Stimulated activated CD8-positive, alpha-beta memory T cell treated with anti-CD3 and anti-CD28 coated beads, Interleukin-4, amount 100 ng/mL, for 1 hour (primary cell): ENCODE measurements at places on chromosomes 4 and X.

- DNase-seq: no peak
Observed at GRCh38 chr4:69518538-69519198, 23.0 kb upstream of the UGT2B4 start.

- DNase-seq: no peak
Observed at GRCh38 chr4:68883870-68884269, 67.7 kb downstream of the UGT2A3 start.

DNA sequence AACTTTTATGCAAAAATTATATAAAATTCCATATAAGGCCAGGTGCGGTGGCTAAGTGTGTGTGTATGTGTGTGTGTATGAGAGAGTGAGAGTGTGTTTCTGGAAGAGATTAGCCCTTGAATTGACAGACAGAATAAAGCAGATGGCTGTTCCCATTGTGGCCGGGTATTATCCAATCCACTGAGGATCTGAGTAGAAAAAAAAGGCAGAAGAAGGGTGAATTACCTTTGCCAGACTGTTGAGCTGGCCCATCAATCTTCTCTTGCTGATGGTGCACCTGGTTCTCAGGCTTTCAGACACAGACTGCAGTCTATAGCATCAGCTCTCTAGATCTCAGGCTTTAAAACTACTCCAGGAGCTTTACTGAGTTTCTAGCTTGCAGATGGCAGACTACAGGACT lies 92.2 kb upstream of the SLIT2 start:
- no peak for DNase-seq

GRCh38 chrX:135931644-135932487 lies 38.4 kb downstream of the SAGE1 start:
- no peak for DNase-seq

DNA sequence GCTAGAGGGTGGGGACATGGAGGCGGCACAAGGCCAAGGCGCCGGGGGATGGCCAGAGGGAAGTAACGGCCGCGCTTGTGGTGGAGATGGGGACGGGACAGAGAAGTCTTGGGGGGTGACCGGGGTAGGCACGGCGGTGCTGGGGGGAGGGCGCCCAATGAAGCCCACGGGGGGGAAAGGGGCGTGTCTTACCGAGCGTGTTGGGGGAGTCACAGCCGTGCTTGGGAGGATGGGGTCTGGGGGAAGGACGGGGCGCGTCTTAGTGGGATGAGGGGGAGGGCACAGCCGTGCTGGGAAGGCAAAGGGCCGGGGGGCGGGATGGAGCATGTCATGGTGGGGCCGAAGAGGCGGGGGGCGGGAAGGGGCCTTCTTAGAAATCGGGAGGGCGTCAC lies 952 bp downstream of the ARSD start:
- DNase-seq: no peak

- DNase-seq: no peak
Observed at GRCh38 chr4:98773638-98774037, 115.2 kb upstream of the TSPAN5 start.

DNA sequence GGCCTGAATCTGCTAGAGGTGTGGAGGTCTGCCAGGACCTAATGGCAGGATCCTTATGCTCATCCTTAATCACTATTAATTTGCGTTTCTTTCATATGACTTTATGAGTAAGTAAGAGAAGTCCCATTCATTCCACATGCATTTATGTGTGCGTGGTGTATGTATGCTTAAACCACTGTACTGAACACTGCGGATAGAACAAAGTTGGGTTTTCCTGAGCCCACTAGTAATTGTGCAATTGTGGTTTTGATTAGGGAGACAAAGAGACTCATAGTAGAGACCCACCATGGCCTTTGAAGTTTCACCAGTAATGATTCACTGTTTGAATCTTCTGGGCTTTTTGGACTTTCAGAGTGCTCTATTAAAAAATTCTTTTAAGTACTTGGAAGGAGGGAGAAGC lies 498.5 kb upstream of the DIPK2B start:
- no peak for DNase-seq

DNA sequence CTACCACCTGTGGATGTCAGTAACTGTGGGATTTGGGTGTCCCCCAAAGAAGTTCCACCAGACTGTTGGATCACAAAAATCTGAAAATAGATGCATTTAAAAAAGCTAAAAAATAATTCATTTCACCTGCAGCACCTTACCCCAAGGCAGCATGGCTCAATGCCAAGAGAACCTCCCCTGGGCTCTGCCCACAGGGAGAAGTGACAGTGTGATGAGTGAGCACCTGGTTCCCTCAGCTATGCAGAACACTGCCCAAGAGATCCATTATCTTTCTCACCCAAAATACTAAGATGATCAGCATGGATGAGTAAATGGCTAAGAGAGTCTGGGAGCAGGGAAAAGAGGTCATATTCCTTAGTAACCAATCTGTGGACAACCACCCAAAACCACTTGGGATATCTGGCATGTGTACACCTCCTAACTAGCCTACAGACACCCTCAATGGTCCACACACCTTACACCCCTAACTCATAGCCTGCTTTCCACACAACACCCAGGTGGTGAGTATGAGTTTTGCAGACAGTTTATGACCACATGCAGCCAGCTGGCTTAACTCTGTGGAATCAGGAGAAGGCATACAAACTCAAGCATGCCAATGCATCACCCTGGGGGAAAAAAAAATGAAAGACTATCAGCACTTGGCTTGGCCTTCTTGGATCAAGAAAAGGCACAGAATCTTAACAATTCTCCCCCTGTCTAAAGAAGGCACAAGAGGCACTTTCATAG lies 416.5 kb upstream of the SMIM31 start:
- DNase-seq: no peak

DNA sequence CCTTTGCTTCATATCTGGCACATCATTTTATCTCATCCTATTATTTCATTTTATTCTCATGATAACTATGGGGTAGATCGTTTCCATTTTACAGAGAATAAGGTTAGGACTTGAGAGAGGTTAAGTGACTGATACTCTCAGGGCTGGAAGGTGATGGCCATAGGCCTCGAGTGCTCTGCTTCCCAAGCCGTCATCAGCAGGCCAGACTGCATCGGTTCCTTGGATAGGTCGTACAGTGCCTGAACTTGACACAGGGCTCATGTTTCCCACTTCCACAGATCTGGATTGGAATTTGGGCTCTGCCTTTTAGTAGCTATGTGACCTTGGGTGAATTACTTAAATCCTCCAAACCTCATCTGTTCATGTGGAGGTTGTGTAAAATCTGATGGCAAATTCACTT lies 81.4 kb downstream of the TMEM131L start:
- DNase-seq: no peak

- no peak for DNase-seq
Observed at GRCh38 chr4:10336471-10336870, 120.8 kb downstream of the ZNF518B start.

DNA sequence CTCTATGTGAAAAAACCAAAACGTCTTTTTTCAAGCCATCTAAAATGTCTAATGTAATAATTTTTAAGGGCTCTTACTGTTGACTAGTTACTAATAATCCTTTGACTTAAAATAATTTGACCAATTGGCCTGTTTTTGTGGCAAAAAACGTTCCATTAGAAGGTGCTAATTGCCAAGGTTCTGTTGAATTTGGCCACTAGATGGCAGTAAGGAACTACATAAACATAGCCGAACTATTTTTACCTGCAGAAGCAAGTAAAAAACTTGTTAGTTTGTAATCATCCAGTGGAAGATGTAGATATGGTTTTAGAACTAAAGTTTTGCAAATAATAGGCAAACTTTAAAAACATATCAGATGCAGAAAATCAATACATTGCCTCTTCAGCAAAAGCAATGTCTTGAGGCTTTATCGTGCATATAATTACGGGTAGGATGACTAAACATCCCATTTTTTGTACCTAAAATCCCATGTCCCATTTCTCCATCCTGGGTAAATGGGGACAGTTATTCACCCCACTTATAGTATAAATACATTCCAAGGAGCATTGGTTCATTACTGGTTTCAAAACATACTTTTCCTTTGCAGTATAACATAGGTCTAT lies 57.6 kb downstream of the PROM1 start:
- DNase-seq: no peak

GRCh38 chr4:3320361-3321023 lies 27.7 kb downstream of the RGS12 start:
- no peak for DNase-seq

DNA sequence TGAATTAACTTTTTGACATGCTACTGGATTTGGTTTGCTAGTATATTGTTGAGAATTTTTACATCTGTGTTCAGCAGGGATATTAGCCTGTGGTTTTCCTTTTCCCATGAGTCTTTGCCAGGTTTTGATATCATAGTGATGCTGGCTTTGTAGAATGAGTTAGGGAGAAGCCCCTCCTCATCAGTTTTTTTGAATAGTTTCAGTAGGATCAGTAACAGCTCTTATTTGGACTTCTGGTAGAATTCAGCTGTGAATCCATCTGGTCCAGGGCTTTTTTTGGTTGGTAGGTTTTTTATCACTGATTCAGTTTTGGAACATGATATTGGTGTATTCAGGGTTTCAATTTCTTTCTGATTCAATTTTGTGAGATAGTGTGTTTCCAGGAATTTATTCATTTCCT lies 790.4 kb upstream of the GRID2 start:
- DNase-seq: no peak

DNA sequence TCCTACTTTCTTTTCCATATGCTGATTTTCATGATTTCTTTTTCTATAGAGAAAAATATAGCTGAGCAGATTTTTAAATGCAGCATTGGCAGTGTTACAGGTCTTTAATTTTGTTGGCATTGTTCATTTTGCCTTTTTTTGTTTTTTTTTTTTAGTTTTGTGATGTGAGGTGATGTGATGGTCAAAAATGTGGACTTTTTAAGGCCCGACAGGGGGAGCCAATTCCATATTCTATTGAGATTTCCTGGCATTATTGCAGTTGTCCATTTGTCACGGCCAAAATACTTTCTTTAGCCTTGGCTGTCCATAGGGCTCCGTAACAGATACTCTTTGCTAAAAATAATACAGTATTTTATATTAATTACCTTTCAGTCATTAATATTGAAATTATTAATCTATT lies 47.8 kb downstream of the SLIT2 start:
- DNase-seq: no peak

GRCh38 chrX:84064814-84065213 lies 123.2 kb downstream of the RPS6KA6 start:
- DNase-seq: no peak

- no peak for DNase-seq
Observed at GRCh38 chr4:97646997-97647396, 496.3 kb downstream of the STPG2 start.

DNA sequence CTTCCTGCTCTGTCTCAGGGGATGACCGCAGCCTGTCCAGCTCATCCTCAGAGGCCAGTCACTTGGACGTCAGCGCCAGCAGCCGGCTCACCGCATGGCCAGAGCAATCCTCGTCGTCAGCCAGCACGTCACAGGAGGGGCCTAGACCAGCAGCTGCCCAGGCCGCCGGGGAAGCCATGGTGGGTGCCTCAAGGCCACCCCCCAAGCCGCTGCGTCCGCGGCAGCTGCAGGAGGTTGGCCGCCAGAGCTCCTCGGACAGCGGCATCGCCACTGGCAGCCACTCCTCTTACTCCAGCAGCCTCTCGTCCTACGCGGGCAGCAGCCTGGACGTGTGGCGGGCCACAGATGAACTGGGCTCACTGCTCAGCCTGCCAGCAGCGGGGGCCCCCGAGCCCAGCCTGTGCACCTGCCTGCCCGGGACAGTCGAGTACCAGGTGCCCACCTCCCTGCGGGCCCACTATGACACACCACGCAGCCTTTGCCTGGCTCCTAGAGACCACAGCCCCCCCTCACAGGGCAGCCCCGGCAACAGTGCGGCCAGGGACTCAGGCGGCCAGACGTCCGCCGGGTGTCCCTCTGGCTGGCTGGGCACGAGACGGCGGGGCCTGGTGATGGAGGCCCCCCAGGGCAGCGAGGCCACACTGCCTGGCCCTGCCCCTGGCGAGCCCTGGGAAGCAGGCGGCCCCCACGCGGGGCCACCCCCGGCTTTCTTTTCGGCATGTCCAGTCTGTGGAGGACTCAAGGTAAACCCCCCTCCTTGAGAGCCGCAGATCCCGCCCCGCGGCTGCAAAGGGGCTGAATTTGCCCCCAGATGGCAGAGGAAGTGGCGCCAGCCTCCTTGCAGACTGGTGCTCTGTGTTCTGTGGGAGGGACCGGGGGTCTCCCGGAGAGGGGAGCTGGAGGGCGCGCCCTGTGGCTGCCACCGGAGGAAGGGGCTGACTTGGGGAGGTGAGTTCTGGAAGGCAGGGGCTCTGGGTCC lies 29.9 kb downstream of the DOK7 start:
- DNase-seq: no peak

DNA sequence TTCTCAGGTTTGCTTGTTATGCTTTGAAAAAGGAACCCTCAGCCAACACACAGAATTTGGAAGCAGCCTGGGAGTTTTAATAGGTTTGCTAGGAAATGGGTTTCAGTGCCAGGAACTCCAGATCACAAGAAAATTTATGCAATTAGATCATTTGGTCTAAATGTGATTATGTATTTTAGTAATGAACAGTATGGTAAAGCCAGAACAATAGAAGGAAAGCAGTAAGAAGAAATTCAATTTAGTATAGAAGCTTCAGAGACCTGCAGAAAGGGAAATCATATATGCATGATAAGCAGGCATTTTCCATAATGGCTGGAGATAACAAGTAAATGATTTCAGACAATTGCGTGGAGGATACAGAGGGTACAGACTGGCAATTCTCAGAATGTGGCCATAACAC lies 184.7 kb downstream of the KCNIP4 start:
- DNase-seq: no peak

GRCh38 chr4:147535124-147535523 lies 54.2 kb downstream of the EDNRA start:
- DNase-seq: no peak

DNA sequence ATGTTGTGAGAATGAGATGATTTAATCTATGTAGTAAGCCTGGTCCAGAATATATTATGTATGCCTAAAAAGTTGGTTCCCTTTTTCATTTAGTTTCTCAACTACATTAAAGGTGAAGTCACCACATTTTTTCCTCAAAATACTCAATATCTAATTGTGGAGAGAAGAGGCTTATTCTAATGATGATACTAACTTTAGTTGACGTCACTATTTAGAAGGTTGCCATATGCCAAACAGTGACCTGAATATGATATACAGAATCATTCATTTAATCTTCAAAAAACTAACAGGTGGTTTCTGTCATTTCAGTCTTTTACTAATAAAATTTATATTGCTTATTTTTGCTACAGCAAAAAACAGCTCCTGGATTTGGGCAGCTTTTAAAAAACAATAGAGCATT lies 480.7 kb upstream of the NWD2 start:
- no peak for DNase-seq

DNA sequence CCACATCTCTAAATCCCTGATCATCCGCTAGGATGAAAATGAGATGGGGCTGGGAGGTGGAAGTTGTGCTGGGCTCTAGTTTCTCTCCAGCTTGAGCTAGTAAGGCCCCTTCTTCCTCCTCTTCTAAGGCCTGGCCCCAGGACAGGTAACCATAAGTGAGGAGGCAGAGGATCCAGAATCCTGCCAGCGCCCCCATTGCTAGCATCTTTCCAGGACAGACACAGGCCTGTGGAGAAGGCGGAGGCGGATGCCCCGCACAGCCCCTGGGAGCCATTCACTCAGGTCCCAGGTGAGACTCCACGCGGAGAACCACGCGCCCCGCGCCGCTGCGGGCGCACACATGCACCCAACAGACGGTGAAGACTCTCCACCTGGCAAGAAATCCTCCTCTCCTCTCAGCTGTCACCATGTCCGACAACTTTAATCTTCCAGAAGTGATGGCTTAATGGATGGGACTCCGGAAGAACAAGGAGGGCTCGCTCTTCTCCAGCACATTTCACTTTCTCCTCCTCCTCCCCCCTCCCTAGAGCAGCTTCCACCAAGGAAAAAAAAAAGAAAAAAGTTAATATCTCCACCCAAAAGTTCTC lies 793 bp downstream of the ARSJ start:
- DNase-seq: no peak
